ENCODE measurements at places on chromosomes 3 and 15.

- DNase-seq = no peak
Measured at GRCh38 chr3:30604093-30604492, 2.3 kb upstream of the TGFBR2 start.

- DNase-seq = no peak
Measured at GRCh38 chr3:133717424-133717823, 28.8 kb upstream of the TF start.

DNA sequence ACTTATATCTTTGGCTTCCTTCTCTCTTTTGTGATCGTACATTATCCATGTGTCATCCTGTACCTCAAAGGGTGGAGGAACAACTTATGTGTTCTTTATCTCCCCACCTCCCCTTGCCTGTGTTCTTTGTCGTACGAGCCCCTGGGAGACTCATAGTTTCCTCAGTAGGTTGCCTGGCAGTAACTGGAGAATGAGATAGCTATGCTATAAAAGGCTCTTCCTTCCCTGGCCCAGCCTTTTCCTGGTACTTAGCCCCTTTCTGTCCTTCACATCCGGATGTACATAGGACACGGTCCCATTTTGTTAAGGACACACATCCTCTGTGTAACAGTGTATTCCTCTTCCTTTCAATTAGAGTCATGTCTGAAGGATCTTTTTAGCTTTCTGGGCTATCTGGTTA, 32.1 kb downstream of the PLCL2 start:
- DNase-seq = no peak

DNA sequence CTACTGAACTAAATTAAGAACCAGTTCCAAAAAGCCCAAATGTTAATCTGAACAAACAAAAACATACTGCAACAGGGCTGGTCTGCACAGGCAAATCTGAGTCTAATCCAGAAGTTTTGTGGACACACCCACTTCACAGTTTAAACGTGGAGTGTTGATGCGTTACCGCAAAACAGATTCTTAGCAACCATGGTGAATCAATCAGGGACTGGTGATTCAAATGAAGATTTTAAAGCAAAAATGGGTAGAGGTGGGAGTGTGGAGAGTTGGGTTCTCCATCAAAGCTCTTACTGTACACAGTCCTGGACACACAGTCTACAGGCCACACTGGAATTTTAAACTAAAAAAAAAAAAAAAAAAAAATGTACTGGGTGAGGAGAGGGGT, 5.2 kb downstream of the ANXA2 start:
- no peak for DNase-seq

GRCh38 chr3:159029306-159030026, 227.6 kb downstream of the MFSD1 start:
- no peak for DNase-seq

DNA sequence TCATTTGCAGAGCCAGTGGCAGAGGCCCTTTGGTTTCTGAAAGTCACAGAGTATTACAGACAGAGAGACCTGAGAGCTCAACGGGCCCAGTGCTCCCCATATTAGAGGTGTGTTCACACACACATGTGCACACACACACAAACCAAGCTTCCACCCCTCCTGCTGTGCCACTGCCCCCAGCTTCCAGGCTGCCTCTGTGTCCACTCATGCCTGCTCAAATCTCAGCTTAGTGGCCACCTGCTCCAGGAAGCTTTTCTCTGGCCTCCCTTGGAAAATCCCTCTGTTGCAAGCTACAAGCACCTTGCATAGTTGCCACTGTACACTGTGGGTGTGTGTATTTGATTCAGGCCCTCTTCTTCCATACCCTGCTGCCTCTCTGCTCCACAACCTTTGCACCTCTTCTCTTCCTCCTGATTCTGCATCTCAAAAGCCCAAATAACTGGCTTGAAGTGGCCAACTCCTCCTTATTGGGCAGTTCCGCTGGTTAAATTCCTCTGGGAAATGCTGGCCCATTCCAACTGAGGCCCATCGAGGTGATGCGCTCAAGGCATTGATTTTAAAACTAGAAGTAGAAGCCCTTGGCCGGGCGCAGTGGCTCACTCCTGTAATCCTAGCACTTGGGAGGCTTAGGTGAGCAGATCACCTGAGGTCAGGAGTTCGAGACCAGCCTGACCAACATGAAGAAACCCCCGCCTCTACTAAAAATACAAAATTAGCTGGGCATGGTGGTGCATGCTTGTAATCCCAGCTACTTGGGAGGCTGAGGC, 23.0 kb downstream of the MESD start:
- DNase-seq = no peak

GRCh38 chr3:143974271-143975238, 2.9 kb downstream of the DIPK2A start:
- no peak for DNase-seq

DNA sequence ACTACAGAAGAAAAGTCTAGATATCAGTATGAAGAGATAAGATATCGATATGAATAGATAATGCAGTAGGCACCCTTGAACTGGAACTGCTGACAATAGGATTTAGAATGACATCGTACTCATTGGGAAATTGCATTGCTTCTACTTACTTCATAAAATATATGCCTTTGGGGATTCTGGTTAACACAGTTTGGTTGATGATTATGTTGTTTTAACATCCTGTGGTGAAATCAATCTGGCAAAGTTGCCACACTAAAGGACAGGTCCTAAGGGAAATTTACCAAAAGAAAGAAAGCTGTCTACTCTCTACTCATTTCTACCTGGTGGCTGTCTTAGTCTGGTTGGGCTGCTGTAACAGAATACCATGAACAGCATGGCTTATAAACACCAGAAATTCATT, 417.4 kb upstream of the DPH6 start:
- no peak for DNase-seq

DNA sequence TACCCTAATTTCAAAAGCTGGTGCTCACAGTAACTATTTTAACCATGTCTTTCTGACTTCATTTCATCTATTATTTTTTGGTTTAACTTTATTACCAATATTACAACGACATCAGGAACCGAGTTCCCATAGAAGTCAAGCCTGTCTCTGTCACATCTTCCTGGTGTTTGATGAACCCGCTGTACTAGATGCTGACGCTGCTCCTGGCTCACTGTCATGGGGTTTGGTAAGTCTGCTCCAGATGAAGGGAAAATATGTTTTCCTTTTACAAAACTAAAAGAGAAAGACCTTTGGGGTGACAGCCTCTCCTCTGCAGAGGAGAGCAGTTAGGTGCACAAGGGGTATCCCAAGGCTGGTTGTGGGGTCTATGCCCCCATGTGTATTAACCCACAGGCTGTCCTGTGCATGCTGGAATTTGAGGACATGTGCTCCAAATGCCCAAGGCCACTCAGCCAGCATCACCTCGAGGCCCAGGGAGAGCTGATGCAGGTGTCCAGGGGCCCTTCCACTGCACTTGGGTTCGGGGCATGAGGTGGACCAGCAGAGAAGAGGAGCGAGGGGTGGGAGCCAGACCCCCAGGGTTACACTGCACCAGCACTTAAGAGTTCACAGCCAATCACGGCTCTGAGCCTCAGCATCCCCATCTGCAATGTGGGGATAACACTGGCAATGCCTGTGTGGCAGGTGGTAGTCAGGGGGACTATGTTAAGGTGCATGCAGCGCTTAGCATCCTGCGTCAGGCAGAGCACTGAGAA, 62.2 kb downstream of the ATP10A start:
- no peak for DNase-seq

GRCh38 chr3:177250151-177250550, 52.9 kb upstream of the TBL1XR1 start:
- no peak for DNase-seq

DNA sequence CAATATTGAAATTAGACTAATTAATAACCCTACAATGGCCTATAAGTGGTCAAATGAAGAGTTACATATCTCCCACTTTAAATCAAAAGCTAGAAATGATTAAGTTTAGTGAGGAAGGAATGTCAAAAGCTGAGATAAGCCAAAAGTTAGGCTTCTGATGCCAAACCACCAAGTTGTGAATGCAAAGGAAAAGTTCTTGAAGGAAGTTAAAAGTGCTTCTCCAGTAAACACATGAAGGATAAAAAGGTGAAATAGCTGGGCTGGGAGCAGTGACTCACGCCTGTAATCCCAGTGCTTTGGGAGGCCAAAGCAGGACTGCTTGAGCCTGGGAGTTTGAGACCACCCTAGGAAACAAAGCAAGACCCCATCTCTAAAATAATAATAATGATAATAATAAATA, 46.9 kb upstream of the DCUN1D1 start:
- DNase-seq = no peak

DNA sequence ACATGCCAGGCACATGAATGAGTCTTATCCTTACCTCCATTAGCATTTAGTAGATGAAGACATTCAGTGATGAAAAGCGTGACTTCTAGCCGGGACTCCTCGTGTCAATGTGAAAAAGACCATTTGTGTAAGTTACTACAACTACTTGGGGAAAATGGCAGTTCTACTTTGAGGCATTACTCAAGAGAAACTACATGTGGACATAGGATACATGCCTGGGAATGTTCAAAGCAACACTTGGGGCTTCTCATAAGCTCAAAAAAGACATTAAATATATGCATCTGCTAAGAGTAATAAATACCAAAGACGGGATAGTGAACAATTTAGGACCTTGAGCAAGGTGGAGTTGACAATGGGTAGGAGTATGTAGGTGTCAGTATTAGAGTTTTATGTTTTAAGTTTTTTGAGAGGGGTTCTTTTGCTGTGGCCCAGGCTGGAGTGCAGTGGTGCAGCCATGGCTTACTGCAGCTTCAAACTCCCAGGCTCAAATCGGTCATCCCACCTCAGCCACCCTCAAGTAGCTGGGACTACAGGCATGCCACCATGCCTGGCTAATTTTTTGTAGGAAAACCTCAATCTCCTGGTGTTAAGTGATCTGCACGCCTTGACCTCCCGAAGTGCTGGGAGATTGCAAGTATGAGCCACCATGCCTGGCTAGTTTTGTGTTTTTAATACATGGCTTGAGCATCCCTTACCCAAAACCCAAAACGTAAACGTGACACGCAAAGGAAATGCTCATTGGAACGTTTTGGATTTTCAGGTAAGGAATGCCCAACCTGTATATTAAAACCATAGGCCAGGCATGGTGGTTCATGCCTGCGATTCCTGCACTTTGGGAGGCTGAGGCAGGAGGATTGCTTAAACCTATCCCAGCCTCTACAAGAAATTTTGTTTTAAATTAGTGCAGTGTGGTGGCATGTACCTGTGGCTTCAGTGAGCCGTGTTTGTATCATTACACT, 3.9 kb downstream of the RPLP1 start:
- no peak for DNase-seq

DNA sequence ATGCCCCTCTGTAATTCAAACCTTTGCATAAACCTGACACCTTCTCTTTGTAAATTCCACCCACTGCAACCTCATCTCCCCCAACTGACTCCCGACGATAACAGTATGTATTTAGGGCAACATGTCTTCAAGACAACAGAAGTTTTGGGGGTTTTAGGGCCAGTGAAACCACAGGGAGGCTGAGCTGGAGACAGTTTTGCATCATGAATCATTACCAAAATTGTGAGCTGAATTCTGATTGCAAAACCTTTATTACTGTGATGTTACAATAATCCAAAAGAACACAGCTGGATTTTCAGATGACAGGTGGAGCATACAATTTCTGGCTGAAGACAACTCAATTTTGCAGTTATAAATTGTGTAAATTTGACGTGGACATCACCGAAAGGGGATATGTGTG, 281.3 kb upstream of the TTC14 start:
- DNase-seq = no peak

GRCh38 chr3:184597829-184598573, 36.4 kb downstream of the EPHB3 start:
- no peak for DNase-seq

GRCh38 chr3:141179983-141180382, 51.6 kb upstream of the PXYLP1 start:
- DNase-seq = no peak
